T1000 (cell line): ENCODE measurements at places on chromosomes 2 and 18.

DNA sequence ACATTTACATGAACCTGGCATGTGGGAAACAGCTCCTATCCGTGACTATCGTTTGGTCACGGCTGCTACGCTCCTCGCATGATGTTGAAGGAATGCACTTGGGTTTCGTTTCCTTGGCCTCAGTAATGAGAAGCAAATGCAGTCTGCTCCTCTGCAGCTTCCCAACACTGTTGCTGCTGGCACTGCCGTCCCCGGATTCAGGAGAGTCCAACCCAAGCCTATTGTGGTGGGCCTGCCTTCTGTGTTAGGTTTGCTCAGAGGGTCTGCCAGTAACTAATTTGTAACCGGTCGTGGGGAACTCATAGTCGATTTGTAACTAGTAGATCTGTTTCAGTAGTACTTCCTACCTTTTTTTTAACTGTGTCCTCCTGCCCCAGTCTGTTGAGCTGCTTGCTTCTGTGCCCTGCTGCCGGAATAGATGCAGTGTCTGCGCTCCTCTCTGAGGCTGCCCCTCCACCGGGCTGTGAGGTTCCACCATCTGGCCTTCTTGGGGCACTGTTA is 58.4 kb downstream of the WDSUB1 start:
- DNase-seq: no peak

- no peak for DNase-seq
These were observed 174.3 kb downstream of the CCDC102B start for GRCh38 chr18:68972176-68972575.

DNA sequence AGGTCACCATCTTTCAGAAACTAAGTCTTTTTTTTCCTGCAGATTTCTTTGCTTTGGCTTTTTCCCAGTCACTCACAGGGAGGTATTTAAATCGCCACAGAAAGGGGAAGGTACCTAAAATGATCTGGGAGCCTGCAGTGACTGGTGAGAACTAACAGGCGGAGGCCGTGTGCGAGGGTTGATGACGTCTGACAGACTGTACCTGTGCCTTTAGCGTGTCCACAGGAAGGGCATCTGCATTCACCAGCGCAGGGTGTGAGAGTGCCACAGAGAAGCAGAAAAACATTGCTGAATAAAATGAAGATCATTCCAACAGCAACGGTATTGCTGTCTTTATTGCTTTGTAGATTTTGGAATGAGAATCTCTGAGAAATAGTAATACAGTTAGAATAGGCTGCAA is 5.7 kb downstream of the CTDP1 start:
- DNase-seq: no peak

DNA sequence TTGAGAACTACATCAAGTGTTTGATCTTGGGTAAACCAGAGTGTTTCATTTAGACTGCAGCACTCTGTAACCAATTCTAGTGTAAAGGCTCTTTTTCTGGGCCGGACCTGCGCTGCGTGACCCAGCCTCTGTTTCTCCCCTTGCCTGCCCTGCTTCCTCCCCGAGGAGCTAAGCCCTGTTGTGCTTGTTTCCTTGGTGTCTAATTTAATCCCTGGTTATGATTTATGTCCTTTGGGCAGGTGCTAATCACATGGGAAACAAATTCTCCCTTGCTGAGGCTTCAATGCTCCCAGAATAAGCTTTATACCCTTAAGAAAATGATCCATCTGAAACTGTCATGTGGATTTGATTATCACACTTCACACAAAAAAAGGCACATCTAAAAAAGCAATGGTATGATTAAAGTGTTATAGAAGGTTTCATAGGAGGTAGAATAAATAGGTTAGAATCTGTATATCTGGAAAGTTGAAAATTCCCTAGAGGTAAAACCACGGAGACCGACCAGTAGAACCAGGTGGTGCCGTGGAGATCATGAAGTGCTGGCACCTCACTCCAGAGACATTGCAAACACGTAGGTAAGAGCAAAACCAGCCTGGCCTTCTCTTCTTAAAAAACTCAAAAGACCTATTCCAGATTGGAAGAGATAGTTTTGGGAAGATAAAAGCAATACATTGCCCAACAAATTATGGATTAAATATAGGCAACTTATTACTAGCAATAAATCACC is 31.0 kb upstream of the SLC9A2 start:
- no peak for DNase-seq

DNA sequence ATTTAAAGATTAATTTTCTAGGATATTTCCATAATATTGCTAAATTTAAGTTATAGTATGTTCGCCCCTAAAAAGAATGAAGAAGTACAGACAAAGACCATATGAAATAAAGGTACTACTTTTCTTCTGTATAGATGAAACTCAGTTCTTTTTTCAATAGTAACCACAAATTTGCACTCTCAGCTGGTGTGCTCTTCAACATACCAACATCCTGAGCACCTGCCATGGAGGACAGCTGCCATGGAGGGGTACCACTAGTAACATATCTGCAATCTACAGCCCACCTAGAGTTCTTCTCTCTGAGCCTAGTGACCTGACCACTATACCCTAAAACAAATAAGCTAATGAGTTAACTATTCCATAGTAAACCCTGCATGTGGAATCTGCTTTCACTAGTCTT is 36.8 kb upstream of the ERCC3 start:
- DNase-seq: no peak

- DNase-seq: no peak
These were observed 39.1 kb upstream of the STK39 start for GRCh38 chr2:168286535-168286934.

DNA sequence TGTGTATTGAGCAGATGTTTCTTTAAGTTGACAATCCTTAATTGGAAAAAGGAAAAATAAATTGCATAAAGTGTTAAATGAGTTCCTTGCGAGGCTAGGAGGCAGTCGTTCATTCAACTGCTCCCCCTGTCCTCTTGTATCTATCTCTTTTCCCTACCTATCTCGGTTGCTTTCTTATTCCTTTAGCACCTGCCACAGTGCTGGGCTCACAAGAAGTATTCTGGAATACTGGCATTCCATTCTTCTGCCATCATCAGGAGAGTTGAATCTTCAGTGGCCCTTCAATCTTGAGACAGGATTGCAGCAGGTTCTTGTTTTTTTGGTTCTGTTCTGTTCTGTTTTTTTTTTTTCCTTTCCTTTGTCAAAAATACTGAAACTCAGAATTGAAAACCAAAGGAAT is 143.1 kb upstream of the AQP4 start:
- DNase-seq: no peak

- no peak for DNase-seq
These were observed 540.9 kb downstream of the DSC3 start for GRCh38 chr18:30501594-30501993.

DNA sequence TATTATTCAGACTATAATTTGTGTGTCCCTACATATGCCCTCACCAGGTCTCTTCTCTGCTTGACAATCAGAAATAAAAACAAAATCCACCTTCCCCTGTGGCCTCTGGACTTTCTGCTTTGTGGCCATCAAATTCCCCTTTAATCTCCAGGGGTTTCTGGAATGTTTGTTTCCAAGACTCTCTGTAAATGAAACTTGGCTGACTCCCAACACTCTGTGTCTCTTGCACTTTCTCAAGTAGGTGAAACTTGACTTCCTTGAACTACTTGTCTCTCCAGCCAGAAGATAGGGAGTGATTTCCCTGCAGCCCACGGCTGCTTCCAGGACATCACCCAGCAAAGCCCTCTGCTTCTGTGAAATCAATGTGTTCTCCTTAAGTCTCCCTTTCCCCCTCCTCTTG is 54.1 kb upstream of the AQP4 start:
- peak; percentile 10 for DNase-seq

GRCh38 chr2:190458352-190459107 is 50.4 kb downstream of the MFSD6 start:
- no peak for DNase-seq

- DNase-seq: no peak
These were observed 256.0 kb downstream of the DCDC2C start for GRCh38 chr2:3959372-3959771.

- no peak for DNase-seq
These were observed 84.4 kb downstream of the THNSL2 start for GRCh38 chr2:88254437-88255091.

DNA sequence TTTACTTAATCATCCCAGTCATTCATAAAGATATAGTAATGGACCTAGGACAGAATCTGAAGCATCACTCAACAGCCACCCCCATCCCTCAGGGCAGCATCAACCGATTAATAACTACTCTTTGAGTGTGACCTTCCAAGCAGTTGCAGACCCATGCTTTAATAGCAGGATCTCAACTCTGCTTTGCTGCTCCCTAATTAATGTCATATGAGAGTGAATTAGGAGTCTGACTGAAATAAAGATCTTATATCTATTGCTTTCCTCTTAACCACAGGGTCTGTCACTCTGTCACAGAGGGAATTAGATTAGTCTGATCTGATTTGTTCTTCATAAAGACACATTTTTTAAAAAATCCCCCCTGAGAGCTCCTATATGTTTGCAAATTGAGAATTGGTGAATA is 46.1 kb upstream of the LRP1B start:
- DNase-seq: no peak

GRCh38 chr2:122391726-122392125 is 636.3 kb downstream of the TSN start:
- no peak for DNase-seq

DNA sequence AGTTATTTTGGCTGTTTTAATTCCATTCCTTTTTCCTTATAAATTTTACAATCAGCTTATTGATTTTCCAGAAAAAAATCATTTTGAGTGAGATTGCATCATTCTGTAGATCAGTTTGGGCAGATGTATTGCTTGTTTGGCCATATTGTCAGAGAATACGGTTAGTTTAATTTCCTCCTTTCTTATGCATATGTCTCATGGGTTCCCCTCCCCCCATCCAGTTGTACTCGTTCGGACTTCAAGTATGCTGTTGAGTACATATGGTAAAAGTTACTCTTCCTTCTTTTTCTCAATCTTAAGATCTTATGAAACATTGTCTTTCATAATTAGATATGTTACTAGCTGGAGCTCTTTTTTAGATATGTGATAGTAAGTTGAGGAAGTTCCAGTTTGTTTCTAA is 131.2 kb upstream of the TTC27 start:
- DNase-seq: no peak

GRCh38 chr2:162113088-162113775 is 38.8 kb downstream of the GCG start:
- no peak for DNase-seq

- no peak for DNase-seq
These were observed 280.1 kb downstream of the NEDD4L start for GRCh38 chr18:58323866-58324762.

DNA sequence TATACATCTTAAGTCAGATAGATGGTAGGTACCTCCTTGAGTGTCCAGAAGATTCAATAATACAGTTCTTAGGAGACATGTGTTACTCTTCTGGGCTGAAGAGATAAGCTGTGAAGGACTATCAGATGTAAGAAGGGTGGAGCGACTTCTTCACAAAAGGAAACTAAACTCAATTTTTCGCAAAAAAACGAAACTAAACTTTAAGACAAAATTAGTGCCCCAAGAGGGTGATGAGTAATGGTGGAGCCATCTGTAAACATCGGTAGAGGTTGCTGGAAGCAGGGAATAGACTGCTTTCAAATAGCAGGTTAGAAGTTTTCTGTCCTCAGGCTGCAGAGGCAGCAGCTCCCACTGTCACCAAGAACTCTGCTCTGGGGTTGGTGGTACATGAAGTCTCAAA is 111.6 kb upstream of the TACR1 start:
- no peak for DNase-seq

DNA sequence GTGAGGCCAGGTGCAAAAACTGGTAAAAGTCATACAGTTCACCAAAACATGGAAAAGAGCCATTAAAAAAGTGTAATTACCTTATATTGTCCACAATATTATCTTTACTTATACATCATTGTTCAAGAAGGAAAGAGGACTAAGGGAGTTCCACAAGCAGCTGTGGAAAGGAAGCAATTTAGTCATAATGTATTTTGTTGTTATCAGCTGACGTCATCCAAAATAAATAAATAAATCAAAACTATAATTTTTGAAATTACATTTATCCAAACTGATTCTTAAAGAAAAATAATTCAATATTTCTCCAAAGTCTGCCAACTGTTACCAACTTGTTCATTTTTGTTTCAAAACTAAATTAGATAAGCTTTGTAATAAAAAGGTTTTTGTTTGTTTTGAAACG is 256.1 kb upstream of the CNTNAP5 start:
- no peak for DNase-seq

GRCh38 chr2:15260835-15261234 is 300.3 kb downstream of the NBAS start:
- DNase-seq: no peak

DNA sequence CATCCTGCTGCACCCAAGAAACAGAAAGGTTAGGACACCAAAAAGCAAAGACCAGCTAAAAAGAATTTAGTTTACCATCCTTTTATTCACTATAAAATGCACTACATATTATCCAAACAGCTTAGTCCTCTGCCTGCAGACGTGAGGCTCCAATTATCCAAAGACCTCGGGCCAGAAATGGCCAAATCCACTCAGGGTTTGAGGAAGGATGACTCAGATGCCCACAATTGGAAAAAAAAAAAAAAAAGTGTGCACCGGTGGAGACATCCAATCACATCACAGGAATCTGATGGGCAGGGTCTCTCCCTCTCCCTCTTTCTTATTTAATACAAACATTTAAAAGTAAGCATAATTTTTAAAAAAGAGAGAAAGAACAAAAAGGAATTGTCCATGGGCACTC is 65.7 kb downstream of the TRABD2A start:
- no peak for DNase-seq

GRCh38 chr2:72001937-72002690 is 145.5 kb downstream of the CYP26B1 start:
- DNase-seq: no peak

DNA sequence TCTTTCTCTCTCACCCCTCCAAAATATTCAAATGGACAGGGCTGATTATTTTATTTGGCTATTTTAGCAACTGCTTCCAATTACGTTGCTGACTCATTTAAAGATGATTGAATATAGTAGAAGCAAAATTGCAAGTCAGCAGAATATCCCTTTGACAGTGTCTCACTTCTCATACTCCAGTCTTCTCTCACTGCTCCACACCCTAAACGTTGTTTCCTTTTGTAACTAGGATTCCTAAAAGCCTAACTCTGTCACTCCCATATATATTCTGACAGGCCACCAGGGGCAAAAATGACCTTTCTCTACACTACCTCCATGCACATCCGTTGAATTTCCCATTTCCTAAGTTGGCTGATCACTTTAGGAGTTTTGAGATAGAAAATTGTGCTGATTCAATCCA is 351.1 kb downstream of the RND3 start:
- DNase-seq: no peak

GRCh38 chr2:103396152-103396551 is 634.3 kb downstream of the TMEM182 start:
- no peak for DNase-seq

DNA sequence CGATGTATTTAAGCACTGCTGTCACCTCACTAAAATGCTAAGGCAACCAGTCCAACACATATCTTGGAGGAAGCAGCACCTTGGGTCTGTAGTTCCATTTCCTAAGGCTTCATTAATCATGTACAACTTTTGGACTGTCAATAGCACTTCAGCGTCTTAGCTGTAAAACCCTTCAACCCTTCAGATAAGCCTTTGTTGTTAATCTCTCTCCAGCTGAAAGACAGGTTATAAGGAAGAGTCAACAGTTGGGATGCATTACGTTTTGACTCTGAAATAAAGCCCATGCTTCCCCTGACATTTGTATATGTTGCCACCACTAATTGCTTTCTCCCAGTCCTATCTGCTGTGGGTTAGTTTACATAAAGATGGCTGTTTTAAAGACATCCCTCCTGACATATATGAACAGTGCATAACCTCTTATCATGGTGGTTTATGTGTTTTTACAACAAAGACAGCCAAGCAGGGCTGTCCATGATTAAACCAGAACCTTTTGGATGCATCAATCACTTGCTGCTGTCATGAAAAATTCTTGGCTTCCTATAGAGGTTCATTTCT is 81.5 kb downstream of the EPHA4 start:
- no peak for DNase-seq
